ENCODE measurements at places on chromosomes 12 and 14. TPM values are rescaled to one million over a fixed set of nuclear protein-coding genes. Genes with fewer than 3 reads are reported as not detected.

TSHR gene
- total RNA-seq, result 0.20 TPM

LTBP2 gene
- total RNA-seq, result 4.5 TPM

HRK gene
- total RNA-seq, result not detected

FAM90A1 gene
- 0.43 TPM for total RNA-seq

ABCD2 gene
- total RNA-seq, result not detected

PRR4 gene
- not detected for total RNA-seq
